ENCODE measurements at places on chromosomes 12 and 14.

- DNase-seq = no peak
Observed at GRCh38 chr12:24695657-24696329, 253.1 kb downstream of the BCAT1 start.

DNA sequence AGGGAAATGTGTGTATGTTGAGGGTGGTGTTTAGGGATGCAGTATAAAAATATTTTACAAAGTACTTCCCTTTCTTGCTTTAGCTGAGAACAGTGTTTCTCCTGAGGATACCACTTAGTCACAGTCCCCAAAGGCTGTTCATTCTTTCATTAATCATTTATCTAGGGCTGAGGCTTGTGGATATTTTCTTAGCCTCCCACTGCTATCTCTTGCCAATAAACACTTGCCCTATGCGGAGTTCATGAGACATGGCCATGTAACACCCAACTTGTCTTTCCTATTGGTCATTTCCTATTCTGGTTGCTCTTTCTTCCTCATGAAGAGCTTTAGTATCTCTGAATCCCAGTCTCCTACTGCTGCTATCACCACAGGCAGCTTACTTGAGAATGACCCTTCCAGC is 75.1 kb downstream of the ETNK1 start:
- peak; percentile 24 for DNase-seq

GRCh38 chr12:39417916-39418315 is 25.0 kb downstream of the KIF21A start:
- no peak for DNase-seq

DNA sequence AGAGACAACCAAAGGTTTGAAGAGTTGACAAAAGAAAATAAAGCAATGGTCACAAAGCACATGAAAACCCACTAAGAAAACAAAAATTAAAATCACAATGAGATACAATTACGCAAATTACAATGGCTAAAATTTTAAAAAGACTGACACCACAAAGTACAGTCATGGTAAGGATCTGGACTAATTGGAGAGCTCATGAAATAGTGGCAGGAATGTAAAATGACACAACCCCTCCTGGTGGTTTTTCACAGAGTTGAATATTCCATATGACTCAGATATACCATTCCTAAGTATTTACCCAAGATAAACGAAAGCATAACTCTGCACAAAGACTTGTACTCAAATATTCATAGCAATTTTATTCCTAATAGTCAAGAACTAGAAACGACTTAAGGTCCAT is 65.9 kb downstream of the NOVA1 start:
- peak; percentile 16 for DNase-seq

- no peak for DNase-seq
Observed at GRCh38 chr12:96167492-96167891, 26.7 kb upstream of the ELK3 start.

DNA sequence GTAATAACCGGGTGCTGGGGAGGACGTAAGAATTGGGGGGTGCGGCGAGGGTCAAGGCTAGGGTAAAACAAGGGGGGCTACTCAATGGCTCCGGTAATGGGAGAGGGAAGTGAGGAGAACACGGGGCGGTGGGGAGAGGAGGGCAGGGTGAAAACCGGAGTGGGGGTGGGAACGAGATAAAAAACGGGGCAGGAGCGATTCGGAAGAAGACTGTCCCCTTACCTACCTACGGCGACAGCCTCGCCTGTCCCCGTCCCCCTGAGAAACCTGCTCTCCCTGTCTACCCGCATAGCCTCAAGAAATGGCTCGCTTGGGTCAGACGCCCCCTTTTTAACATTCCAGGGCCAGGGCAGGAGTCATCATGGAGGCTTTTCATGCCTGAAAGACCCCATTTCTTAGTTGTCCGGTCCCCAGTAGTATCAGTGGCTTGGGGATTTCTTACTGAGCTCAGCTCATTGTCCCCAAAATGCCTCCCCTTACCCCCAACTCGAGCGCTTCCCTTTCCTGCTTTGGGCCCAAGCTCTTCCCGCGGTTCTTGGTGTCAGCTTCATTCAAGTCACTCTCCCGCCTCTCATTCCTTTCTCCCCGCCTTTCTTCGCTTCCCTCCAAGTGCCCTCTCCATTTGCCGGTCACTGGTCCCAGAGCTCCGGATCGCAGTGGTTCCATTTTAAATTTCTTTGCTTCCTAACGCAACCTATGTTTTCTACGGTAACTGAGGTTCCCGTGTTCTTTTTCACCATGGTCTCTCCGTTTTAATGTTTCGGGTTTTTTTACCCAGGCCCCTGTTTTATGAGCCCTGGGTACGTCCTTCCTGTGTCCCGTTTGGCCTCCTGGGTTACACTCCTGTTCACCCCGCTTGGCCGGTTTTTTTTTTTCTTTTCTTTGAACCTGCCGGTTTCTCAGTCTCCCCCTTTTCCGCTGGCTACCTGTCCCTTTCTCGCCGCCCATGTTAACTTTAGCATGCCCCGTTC is 1.2 kb upstream of the WSB2 start:
- DNase-seq = peak; percentile 80

- no peak for DNase-seq
Observed at GRCh38 chr12:14249368-14249767, 116.1 kb upstream of the ATF7IP start.

DNA sequence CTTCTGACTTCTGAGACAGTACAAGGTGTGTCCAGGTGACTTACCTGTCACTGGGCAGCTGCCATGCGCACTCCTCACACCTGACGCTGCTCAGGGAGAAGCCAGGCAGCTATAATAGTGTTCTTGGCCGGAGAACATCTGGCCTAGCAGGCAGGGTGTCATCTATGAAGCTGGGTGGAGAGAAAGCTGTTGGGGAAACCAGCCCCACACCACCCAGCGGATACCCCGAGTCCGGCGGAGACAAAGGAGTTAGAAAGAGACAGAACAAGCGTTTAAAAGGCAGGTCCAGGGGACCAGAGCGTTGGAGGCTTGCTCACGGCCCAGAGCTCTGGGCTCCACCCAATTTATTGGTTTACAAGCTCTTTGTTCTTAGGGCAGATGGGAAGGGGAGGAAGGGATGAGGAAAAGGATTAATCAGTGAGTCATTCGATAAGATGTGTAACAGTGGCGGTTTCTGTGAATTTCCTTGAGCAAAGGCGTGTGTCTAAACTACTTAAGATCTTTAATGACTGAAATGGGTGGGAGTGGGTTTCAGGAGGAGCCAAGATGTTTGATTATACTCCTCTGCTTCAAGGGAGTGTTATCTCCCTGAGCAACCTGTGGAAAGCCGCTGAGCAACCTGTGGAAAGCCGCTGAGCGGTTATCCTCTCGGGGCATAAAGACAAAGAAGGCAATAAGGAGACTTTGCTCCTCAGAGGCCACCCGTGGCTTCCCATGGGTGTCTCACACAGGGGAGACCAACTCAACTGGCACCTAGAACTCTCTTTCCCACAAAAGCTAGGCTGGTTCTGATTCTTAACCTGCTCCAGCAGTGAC is at the start of gene GALNT8:
Gene GALNT8, plus strand, starts transcription at position 580 of the 816 bp plus-strand sequence. CDS start 278 bp downstream, outside the sequence.
- no peak for DNase-seq

DNA sequence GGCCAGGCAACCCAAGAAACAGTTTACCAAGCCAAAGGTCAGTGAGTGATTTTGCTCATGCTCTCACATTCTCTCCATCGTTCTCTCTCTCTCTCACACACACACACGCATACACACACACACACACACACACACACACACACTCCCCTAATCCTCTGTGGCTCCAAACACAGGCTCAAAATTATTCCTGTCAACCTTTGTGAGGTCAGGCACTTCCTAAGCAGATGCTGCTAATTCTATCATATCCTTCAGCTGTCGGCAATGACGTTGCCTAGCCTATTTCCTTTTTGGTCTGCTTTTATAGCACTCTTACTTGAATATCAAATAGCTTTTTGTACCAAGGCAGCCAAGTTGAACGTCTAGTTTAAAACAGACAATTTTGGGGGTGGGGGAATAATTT is 98.9 kb upstream of the EGLN3 start:
- no peak for DNase-seq

DNA sequence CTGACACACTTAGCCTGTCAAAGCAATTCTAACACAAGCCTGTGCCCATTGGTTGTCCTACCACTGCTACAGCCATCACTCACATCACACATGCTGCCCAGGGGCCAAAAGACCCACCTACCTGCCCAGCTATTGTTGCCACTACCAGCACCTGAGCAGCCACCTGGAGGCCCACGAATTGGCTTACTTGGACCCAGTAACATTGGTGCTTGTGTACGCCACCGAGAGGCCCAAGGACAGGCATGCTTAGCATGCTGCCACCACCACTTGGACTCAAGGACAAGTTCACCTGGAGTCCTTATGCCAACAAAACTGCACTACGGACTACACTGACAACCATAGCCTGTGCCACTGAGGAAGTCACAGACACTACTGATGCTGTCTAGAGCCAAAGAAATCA is 221.1 kb downstream of the SLC38A4 start:
- DNase-seq = no peak

GRCh38 chr14:81533212-81533535 is 479 bp downstream of the SEL1L start:
- no peak for DNase-seq

GRCh38 chr14:95398630-95399547 is 79.2 kb upstream of the CLMN start:
- no peak for DNase-seq

- no peak for DNase-seq
Observed at GRCh38 chr14:106442857-106443256, 916.5 kb downstream of the TMEM121 start.

GRCh38 chr12:28975564-28976340 is 173.3 kb upstream of the FAR2 start:
- no peak for DNase-seq

DNA sequence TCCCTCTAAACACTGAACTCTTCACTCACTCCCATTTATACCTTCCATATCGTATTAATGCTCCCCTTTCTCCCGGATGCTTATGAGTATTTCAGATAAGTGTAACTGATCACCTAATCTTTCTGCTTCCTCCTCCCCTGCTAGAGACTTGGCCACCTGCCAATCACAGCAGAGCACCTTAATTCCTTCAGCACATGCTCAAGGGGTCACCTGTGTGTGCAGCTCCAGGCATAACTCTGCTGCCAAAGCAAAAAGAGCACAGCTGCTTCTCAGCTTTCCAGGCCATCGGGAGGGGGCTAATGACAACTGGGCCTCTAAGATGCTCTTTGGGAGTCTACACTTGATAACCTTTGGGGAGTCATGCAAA is 106.9 kb upstream of the DYRK2 start:
- no peak for DNase-seq

DNA sequence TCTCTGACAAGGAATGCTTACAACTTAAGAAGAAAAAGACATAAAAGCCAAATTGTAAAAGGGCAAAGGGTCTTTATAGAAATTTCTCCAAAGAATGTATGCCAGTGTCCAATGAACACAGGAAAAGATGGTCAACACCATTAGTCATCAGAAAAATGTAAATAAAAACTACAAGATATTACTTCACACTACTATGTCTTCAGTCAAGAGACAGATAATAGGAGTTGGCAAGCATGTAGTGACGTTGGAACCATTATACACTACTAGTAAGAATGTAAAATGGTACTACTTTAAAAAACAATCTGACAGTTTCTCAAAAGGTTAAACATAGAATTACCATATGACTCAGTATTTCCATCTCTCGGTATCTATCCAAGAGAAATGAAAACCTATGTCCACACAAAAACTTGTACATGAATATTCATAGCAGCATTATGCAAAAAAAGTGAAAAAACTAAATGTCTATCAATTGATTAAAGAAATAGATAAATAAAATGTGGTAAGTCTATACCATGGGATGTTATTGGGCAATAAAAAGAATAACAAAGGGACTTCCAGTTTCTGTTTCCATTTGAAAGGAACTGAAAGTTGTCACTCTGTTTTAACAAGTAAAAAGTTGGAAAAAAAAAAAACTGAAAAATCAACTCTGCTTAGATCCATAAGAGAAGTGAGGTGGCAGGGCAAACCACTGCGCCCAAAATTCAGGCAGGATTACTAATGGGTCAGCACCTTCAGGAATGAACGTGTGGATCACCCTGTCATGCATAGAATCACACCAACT is 69.8 kb downstream of the ALG10B start:
- DNase-seq = no peak

GRCh38 chr12:21699851-21700250 is 42.2 kb upstream of the LDHB start:
- no peak for DNase-seq

- DNase-seq = peak; percentile 57
Observed at GRCh38 chr12:107402041-107403022, 283.3 kb upstream of the PWP1 start.

GRCh38 chr12:127334912-127335644 is 931.9 kb upstream of the TMEM132C start:
- DNase-seq = no peak

DNA sequence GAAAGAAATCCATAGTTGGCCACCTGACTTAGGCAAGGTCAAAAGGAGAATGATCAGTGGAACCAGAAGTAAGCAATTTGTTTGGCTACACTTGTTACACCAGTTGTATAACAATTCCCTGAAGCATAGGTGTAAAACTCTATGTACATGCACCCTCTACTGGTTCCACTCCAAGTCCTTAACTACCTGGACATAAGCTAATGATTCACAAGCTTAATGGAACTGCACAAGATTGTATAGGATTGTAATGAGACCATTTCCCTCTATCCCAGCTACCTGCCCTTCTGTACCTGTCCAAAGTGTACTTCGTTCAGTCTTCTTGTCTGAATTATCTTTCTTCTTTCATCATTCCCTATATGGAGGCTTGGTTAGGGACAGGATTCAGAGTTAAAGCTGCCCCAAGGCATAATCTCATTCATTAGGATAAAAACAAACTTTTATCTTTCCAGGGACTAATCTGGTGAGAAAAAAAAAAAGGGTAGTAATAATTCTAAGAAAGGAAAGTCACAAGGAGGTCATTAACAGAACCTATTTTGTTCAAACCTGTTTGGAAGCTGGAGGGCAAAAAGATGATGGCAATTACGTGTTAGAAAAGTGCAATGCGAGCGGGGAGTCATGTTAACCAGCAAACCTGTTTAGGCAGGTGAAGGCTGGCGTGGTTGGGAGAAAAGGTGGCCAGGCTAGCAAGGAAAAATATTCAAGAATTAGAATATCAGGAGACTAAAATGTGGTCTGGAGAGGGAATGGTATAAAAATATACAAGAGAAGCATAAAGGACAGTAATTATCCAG is 2.8 kb upstream of the TMEM52B start:
- DNase-seq = no peak

DNA sequence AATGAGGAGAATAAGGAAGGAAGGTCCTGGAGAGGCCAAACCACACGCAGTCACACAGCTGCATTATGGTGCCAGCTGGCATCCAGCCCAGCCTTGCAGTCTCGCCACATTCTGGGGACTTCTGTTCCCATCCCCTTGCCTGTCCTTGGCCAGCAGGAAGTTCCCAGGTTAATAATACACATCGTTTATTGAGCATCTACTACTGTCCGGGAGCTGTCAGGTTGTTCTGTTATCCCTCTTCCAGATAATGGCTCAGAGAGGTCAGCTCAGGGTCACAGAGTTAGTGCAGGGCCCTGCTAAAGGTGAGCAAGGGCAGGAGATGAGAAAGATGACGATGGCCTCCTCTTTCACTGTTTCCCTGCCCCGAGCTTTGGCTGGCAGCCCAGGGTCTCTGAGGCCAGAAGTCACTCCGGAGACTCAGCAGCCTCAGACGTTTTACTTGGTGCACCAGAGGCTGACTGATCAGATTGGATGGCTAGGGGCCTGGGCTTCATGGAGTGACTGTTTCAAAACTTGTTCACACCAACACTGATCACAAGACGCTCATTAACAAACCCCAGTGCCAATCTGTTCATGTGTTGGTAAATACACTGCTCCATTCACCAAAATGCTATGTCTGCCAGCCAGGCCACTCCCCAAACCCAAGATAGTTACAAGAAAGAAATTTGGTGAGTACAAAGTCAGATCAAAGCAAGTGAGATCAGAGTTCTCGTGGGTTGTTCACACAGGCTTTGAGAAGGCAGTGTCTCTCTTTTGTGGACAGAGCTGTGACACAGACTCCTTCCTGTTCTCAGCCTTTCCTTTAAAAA is 79.2 kb downstream of the B4GALNT3 start:
- DNase-seq = peak; percentile 53

All from AG20443 (cell line).